ENCODE measurements at places on chromosomes 4 and X.

- DNase-seq = no peak
These were observed 1.4 kb downstream of the CLDN22 start for GRCh38 chr4:183318656-183319055.

- DNase-seq = no peak
These were observed 208.9 kb downstream of the ADAMTS3 start for GRCh38 chr4:72360075-72360474.

DNA sequence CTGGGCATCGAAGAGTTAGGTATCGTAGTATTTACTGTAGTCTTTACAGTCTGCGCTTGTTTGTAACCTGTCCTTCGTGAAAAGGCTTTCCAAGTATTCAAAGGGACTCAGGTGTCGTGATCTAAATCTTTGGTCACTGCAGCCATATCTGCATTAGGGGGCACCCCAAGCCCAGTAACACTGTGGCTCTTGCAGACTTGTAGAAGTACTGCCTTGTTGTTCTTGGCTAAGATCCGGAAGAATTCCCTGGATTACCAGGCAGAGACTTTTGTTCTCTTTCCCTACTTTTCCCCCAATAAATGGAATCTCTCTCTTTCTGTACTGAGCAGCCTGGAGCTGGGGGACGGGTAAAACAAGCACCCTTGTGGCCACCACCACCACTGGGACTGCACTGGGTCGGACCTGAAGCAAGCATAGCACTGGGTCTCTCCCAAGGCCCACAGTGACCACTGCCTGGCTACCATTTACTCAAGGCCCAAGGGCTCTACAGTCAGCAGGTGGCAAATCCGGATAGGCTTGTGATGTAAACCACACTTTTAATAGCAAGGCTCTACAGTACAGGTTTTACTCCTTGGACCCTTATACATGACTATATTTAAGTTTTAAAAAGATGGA is 12.0 kb downstream of the CXorf58 start:
- no peak for DNase-seq

- no peak for DNase-seq
These were observed 76.3 kb upstream of the PACRGL start for GRCh38 chr4:20623939-20624338.

DNA sequence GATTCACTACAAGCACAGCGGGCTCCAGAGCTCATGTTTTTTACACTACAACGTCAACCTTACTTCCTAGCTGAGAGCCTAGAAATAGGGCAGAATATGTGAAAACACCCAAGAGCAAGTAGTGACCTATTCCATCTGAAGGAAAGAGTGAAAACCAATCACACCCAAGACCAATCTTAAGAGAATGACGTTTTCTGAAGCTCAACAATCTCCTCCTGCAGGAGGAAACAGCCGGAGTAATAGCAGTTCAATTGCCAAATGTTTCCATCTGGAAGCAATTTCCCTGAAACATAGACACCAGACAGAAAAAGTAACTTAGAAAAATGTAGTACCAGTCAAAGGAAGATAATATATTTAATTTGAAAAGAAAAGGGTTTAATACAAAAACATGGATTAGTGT is 142.4 kb downstream of the ANXA5 start:
- peak; percentile 10 for DNase-seq
